Heart left ventricle (tissue), 16 donors: ENCODE measurements at places on chromosomes 1 and 21. TPM values are rescaled to one million over a fixed set of nuclear protein-coding genes. Genes with fewer than 3 reads are reported as not detected.

GRCh38 chr1:212291505-212292134, 6.4 kb downstream of the PPP2R5A start:
- H3K27me3 ChIP-seq: no peaks in the 10 kb centered on the region
- no peak overlapping the region for H3K4me3 ChIP-seq
- DNase-seq: no peak
- H3K4me1 ChIP-seq: peaks cover 93% of the 10 kb centered on the region
- H3K27ac ChIP-seq: no peak overlapping the region
- H3K36me3 ChIP-seq: no peaks in the 10 kb centered on the region

- peak; percentile 5 for DNase-seq
- no peak overlapping the region for H3K4me3 ChIP-seq
- H3K4me1 ChIP-seq: no peaks in the 10 kb centered on the region
- H3K36me3 ChIP-seq: no peaks in the 10 kb centered on the region
Measured at GRCh38 chr1:227893300-227893948, 54.3 kb downstream of the WNT9A start.

DNA sequence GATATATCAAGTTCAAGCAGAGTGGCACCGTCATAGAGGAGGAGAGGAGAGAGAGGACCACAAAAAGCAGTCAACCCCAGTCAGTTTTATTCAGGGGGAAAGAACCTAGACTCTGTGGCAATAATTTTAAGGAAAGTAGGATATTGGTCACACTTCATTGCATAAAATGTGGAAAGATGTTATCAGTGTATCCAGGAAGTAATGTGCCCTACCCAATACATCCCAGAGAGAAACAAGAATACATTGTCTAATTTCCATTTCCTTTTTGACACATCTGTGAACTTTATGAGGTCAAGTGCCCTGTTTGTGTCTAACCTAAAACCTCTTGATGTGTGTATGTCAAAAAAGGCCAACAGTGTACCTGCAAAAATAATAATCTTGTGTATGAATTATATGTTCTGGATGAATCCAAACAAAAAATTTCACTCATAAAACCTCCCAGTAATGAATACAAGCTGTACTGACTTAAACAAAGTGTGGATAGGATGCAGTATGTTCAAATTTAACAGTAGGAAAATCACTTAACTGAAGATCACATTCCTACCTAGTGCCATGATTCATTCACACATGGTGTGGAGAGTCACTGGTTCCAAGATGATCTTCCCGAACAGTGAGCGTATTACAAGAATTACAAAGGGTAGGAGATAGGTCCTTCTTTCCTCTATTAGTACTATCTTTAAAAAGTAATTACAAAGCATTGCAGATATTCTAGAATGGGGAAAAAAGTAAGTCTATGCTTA, 712.1 kb upstream of the CXADR start:
- no peak for DNase-seq
- no peaks in the 10 kb centered on the region for H3K27me3 ChIP-seq
- H3K4me1 ChIP-seq: no peaks in the 10 kb centered on the region
- no peak overlapping the region for H3K4me3 ChIP-seq
- H3K36me3 ChIP-seq: no peaks in the 10 kb centered on the region

DNA sequence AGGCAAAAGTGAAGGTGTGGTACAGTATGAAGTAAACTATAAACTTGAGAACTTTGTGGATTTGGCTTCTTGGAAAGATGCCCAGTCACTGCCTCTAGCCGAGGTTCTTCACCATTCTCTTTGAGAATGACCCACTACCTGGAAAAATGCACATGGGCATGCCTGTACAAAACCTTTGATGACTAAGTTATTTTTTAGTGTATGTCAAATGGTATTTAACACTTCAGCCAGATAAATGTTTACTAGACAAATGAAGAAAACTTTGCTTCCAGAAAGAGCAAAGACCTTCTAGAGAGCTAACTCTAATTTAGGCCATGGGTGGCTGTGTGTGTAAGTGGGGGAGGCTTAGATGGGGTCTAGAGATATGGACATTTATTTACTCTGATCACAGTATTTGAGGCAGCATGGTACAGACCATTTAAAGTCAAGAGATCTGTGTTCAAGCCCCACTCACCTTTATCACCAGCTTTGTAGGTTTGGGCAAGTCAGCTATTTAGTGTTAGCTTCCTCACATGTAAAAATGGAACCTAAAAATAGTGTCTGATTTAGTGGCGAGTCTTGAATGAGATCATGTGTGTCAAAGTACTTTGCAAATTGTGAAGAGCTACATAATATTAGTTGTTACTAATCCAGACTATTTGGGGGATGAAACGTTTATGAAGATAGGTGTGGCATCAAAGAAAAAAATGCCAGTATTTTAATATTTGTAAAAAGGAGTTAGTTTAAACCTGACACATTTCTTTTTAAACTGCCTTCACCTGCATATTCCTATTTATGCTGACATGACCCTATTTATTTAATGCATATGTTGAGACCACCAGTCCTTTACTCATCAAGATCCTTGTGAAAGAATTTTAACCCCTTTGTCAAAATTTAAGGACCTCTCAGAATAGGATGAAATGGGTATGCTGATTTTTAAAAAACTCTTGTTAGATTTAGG, 20.2 kb downstream of the NFYC start:
- no peak for DNase-seq
- peaks cover 81% of the 10 kb centered on the region for H3K4me1 ChIP-seq

GRCh38 chr1:228181645-228182034, 16.0 kb downstream of the IBA57 start:
- no peaks in the 10 kb centered on the region for H3K27me3 ChIP-seq
- H3K4me3 ChIP-seq: no peak overlapping the region
- no peaks in the 10 kb centered on the region for H3K4me1 ChIP-seq
- no peak for DNase-seq
- no peaks in the 10 kb centered on the region for H3K36me3 ChIP-seq

GRCh38 chr1:219041818-219042217, 131.9 kb upstream of the LYPLAL1 start:
- DNase-seq: no peak
- no peaks in the 10 kb centered on the region for H3K27me3 ChIP-seq
- H3K27ac ChIP-seq: no peak overlapping the region

- peak overlapping the region; percentile 52 for H3K27ac ChIP-seq
- H3K4me3 ChIP-seq: no peak overlapping the region
- no peaks in the 10 kb centered on the region for H3K27me3 ChIP-seq
- peaks cover 60% of the 10 kb centered on the region for H3K36me3 ChIP-seq
- peaks cover 16% of the 10 kb centered on the region for H3K4me1 ChIP-seq
- no peak for DNase-seq
Measured at GRCh38 chr1:16254263-16254928, 17.4 kb upstream of the CPLANE2 start.

DNA sequence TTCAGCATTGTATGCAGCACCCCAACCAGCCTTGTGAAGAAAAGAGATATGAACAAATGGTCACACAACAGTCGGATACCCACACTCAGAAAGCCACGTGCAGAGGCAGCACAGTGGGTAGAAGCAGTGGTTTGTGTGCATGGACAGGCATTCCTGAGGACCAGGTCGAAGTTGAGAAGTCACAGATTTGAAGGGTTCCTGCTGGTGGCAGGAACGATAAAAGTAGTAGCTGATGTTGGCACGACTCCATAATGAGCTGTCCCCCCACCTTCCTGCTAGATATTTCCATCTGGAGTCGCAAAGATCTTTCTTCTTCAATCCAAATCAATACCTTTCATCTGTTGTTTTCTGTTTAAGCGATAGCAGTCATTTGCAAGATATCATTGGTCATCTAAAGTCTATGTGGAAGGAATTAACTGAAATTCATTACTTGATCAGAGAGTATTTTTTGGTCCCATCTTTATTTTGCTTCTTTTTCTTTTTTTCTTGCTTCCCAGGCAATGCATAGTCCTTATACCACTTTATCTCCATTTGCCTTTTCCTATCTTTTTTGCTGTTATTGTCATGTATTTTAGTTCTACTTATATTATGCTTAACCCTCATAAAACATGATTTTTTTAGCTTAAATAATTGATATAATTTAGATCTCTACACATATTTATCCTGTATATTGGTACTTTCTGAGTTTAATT, 176.4 kb downstream of the DHRS3 start:
- DNase-seq: no peak
- peaks cover 30% of the 10 kb centered on the region for H3K4me1 ChIP-seq
- H3K36me3 ChIP-seq: peaks cover 48% of the 10 kb centered on the region
- H3K27me3 ChIP-seq: no peaks in the 10 kb centered on the region
- H3K27ac ChIP-seq: no peak overlapping the region

GRCh38 chr1:183030053-183030452, 6.8 kb downstream of the LAMC1 start:
- H3K4me3 ChIP-seq: peak overlapping the region; percentile 95
- peaks cover 78% of the 10 kb centered on the region for H3K4me1 ChIP-seq
- DNase-seq: no peak
- H3K36me3 ChIP-seq: no peaks in the 10 kb centered on the region
- no peak overlapping the region for H3K27ac ChIP-seq

DNA sequence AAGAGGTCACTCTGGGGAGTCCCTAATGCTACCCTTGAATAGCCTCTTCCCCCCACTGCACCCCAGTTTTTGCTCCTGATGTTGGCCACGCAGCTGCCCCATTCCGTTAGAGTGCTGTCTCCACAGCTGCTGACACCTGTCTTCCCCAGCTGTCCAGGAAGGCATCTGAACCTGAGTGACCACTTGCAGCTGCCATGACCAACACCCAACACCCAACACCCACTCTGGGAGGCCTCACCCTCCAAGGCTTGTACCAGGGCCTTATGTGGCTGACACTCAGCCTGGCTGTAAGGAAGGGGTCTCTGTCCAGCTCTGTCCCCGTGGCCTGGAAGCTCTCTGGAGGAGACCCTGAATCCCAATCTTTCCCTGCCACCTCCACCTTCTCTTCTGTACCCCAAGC, 26.7 kb upstream of the LDLRAP1 start:
- H3K4me3 ChIP-seq: no peak overlapping the region
- H3K36me3 ChIP-seq: no peaks in the 10 kb centered on the region
- DNase-seq: no peak
- no peaks in the 10 kb centered on the region for H3K4me1 ChIP-seq
- no peaks in the 10 kb centered on the region for H3K27me3 ChIP-seq

DNA sequence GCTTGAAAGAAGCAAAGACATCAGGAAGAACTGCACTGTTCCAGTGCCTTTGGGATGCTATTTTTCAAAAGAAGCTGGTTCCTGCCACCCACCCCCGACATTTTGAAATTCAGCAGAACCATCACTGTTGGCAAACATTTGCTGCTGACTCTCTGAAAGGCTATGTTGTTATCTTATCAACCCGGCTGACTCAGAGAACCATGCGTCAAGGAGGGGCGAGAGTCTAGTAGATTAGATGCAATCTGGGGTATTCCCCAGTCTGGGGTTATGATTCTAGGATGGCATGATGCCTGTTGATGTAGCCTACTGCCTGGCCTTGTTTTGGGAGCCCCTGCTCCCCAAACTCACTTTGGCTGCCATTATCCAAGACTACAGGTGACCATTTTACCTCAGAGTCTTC, 267.8 kb upstream of the RUNX1 start:
- no peak for DNase-seq
- H3K4me1 ChIP-seq: no peaks in the 10 kb centered on the region
- no peaks in the 10 kb centered on the region for H3K27me3 ChIP-seq
- H3K4me3 ChIP-seq: no peak overlapping the region
- no peak overlapping the region for H3K27ac ChIP-seq

DNA sequence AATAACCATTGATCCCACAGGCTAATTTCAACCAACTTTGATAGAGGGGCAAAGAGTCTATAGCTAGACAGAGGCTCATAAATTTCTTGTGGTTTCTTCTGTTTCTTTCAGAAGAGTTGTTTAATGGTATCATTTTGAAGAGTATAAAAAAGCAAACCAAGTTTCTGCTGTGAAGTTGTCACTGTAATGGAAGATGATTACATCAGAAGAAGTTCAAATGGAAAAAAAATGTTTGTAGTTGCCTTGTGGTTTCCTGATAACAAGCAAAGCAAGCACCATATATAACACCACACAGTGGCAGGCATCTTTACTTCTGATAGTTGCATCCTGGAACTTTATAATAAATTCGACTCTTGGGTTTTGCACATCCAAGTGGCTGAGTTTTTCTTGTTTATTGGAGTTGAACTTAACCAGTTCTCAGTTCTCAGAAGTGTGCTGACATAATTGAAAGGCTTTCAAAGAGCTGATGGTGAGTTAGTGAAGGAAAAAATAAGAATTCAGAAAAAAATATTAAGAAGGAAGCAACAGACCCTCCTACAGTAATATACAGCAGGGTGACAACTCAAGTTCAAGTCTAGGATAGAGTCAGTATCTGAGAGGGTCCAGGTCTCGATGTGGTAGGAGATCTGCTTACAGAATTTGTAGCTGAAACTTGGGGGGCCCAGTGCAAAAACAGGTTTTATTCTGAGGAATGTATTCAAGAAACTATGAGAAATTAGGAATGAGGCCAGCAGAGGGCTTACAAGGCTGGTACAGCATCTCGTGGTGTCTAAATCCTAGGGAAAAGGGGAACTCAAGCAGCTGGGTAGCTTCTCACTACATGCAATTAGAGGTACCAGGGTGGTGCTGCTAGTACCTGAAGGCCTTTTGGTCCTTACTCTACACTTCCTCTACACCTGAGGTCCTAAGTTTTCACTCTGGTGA, 123.5 kb downstream of the CRB1 start:
- no peak for DNase-seq
- H3K36me3 ChIP-seq: no peaks in the 10 kb centered on the region
- no peak overlapping the region for H3K4me3 ChIP-seq
- no peaks in the 10 kb centered on the region for H3K27me3 ChIP-seq

DNA sequence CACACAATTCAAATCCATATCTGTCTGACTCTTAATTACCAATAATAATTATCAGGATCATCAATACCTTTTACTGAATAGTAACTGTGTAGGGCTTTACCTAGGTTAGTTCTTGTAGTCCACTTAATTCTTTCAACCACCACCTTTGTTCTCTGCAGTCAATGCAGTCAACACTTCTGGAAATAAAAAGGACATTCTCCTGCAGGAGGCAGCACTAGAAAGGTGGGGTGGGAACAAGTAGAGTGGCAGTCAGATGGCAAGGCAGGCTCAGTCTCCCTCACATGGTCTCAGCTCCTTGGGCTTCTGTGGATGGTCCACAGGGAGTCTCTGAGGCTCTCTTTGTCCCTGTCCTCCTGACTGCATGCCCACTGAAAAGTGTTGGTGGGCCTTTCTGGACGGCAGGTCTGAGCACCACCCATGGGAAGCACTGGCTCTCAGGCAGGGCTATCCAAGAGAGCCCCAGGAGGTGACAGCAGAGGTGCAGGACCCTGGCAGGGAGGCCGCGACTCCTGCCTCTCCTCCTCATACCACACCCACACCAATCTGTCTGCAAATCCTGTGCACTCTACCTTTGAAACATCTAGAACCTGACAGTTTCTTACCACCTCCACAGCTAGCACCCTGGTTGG, 237.3 kb downstream of the FOXD2 start:
- H3K27me3 ChIP-seq: no peaks in the 10 kb centered on the region
- H3K4me3 ChIP-seq: no peak overlapping the region
- no peak overlapping the region for H3K27ac ChIP-seq
- no peak for DNase-seq

BSND gene
- total RNA-seq: not detected

OPRD1 gene
- not detected for total RNA-seq

PYHIN1 gene
- total RNA-seq: not detected

PROK1 gene
- 2.1 TPM for total RNA-seq

C1orf105 gene
- total RNA-seq: 1.2 TPM

LAD1 gene
- 6.4 TPM for total RNA-seq

SERTAD4 gene
- 1.2 TPM for total RNA-seq

EDARADD gene
- 2.2 TPM for total RNA-seq

ANGPTL1 gene
- total RNA-seq: 17.6 TPM

LRIF1 gene
- total RNA-seq: 17.8 TPM
